ENCODE measurements at places on chromosomes 11 and 22.

DNA sequence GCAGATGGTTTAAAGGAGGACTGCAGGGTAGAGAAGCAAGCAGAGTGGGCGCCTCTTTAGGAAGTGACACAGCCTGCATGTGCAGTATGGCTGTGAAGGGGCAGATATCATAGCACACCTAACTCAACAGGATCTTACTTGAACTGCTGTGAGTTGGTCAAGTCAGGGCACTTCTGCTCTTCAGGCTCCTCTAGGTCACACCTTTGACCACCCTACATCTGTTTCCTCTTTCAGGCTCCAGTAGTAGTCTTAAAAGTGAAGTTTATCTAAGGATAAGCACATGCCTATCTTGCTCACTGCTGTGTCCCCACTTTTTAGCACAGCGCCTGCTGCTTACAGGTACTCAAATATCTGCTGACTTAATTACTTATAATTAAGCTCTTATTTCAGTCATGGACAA lies 6.5 kb downstream of the MRPL16 start:
- DNase-seq, result no peak

DNA sequence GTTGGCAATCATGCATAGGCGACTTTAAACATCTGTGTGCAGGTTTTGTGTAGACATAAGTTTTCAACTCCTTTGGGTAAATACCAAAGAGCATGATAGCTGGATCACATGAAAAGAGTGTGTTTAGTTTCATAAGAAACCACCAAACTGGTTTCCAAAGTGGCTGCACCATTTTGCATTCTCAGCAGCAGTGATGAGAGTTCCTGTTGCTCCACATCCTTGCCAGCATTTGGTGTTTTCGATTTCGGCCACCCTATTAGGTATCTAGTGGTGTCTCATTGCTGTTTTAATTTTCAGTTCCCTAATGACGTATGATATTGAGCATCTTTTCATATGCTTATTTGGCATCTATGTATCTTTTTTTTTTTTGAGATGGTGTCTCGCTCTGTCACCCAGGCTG lies 62.8 kb upstream of the CCND1 start:
- DNase-seq, result no peak

DNA sequence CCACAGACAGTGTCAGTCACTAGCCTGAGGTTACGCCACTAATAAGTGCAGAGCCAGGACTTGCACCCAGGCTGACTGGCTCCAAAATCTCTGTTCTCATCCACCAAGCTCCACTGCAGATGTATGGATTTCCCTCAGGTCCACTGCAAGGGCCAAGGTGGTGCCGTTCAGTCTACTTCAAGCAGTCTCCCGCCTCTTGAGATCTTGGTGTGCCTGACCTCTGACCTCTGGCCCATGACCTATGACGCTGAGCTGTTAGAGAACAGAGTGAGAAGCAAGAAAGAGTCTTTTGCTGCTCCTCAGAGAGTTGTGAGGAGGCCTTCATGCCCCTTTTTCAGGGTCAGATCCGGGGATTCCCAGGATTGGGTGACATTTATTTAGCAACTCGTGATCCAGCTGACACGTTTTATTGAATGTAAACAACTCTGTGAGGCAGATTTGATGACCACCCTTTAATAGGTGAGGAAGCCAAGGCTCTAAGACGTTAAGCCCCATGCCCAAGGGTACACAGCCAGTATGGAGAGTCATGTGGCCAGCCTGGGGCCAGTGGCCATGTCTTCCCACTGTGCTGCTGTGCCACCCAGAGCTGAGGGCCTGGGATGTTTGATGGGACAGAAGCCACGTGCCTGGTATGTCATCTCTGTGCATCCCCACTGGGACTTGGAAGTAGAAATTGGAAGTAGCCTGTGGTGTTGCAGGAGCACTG lies 25.2 kb downstream of the DCPS start:
- DNase-seq, result no peak

GRCh38 chr22:23145878-23146470 lies 697 bp downstream of the RAB36 start:
- DNase-seq, result no peak

- DNase-seq, result no peak
Measured at GRCh38 chr22:26395926-26396325, 33.1 kb upstream of the ASPHD2 start.

DNA sequence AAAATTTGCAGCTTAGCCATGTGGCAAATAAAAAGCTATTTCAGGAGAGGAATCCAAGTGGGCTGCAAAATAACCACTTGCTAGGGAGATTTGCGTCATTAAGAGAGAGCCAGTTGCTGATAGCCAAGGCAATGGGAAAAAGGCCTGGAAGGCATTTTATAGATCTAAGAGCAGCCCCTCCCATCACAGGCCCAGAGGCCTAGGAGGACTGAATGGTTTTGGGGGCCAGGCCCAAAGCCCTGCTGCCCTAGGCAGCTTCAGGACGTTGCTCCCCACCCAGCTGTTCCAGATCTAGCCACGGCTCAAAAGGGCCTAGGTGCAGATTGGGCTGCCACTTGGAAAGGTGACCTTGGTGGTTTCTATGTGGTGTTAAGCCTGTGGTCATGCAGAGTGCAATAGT lies 169.0 kb downstream of the AASDHPPT start:
- no peak for DNase-seq

DNA sequence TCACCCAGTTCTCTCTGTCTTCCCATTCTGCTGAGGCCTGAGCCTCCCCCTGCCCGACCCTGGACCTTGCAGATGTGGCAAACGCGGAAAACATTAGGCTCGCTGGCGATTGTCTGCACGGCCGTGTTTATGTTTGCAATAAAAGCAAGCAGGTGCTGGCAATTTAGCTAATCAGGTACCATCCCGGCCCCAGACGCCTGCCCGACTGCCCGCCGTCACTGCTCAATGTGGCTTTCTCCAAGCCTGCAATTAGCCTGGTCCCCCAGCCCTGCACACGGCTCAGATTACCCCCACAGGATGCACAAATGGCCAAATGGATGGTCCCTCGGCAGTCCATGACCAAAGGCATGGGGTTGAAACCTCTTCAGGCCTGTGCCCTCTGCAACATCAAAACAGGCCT lies 259.7 kb downstream of the MN1 start:
- DNase-seq, result no peak

GRCh38 chr11:19648321-19648720 lies 64.3 kb upstream of the NAV2 start:
- no peak for DNase-seq

- no peak for DNase-seq
Measured at GRCh38 chr22:35328472-35328885, 28.8 kb downstream of the TOM1 start.

DNA sequence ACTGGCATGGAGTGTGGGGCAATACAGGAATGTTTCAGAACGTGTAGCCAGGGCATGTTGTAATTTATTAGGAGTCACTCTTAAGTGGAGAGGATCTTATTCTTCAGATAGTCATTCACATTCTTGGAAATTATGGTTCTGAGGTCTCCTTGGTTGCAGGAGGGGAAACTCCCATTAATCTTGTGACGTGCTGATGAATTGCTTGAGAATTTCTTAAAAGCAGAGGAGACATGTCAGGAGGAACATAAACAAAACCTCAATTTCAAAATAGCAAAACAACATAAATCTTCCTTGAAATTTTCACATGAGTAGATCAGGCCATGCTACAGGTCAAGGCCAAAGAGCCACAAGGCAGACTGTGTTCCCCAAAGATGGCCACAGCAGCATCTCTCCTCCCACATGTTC lies 50.4 kb downstream of the ADM start:
- DNase-seq, result no peak

DNA sequence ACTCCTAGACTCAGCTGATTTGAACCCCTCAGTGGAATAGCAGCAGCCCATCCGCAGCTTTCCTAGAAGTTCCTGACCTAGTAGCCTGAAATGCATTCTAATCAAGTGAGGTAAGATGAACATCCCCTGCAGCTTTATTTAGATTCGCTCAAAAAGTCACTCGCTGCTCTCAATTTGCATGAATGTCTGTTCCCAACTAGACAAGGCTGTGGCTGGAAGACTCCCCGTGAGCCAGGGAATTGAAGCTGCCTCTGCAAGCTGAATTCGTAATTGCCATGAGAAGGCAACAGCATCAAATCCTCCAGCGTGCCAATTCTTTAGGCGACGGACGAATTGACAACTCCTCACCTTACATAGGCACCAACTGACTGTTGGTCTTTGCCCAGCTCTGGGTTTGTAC lies 17.1 kb upstream of the SCN3B start:
- DNase-seq, result no peak

GRCh38 chr11:60056349-60056969 lies at the start of gene MS4A3:
Gene MS4A3 (plus strand): TSS chr11:60056665. CDS start chr11:60061161, 4,496 bp downstream.
- no peak for DNase-seq
